ENCODE measurements at places on chromosomes 5 and 9.

DNA sequence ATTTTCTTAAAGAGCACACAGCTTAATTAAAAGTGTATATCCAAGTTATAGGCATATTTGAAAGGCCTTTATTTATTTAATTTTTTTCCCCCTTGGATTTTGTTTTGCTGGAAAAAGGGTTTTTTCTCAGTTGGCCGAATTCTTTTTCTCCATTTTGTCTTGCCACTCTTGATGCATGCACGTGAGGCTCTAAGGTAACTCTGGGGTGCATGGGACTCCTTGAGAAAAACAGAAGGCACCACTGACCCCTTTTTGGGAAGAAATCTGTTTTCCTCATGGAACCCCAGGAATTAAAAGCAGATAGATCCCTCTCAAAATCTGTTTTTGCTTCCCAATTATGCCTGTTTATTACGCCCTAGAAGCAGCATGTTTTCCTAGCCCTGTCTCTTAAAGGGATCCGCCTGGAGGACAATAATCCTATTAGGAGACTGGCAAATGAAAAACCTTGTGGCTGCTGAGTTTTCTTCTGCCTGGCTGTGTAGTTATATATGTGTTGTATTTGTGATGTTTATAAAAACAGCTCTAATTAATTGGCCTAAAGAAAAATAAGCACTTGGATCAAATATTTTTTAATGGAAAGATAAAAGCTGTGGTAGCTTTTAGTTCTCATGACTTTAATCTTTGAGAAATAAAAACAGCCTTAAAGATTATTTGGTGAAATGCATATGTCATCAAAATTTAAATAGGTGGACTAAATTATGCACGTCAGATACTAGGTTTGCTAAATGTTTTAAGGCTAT is 435.1 kb upstream of the CDH9 start:
- DNase-seq = peak; percentile 53

- no peak for DNase-seq
Measured at GRCh38 chr9:101029315-101030085, 973 bp downstream of the PLPPR1 start.

DNA sequence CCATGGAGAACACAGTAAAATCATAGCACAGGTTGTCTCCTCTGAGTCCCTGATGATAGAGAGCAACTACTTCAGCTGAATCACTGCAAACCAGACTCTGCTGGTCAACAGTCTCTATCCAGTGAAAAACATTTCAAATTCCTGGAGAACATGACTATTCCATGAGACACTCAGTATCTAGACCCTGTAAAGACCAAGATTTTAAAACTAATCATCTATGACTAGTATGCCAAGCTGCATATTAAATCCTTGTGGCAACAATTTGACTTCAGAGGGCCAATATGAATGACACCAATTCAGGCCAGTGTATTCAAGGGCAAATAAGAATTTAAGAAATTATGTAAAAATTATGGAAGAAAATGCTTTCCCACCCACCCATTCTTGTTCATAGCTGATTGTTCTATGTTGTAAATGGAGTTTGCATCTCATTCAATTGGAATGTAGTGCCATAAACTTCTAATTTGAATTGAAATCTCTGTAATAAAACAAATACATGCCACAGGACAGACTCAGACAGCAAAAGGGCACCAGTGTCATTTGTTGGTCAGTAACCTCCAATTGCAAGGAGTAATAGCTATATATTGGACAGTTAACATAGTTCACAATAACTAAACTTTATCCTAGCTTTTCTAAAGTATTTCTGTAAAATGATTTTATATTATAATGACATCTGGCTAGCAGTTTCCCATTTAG is 80.1 kb upstream of the LPAR1 start:
- DNase-seq = no peak

DNA sequence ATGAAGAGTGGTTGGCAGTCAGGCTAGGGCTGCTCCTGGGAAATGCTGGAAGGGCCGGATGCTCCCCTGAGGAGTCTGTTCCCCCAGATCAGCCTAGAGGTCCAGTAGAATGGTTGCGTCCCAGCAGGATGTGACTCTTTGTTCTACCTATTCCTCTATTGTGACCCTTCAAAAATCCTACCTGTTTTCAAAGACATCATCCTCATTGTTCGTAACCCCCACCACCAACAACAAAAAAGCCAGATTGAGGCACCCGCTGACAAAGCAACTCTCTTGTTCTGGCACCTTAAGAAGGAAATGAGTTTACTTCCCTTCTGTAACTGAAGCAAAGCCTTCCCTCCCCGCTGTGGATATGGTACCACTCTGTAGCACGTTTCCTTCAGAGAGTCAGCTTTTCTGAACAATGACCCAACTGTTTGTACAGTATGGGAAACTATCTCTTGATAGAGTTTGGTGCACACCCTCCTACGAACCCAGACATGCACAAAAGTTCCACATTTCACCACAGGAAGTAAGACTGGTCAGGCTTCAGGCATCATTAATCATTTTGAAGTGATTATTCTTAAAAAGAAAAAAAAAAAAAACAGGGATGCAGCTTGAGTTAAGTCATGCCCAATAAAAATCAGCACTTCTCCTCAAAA is 207.2 kb downstream of the ENC1 start:
- no peak for DNase-seq

DNA sequence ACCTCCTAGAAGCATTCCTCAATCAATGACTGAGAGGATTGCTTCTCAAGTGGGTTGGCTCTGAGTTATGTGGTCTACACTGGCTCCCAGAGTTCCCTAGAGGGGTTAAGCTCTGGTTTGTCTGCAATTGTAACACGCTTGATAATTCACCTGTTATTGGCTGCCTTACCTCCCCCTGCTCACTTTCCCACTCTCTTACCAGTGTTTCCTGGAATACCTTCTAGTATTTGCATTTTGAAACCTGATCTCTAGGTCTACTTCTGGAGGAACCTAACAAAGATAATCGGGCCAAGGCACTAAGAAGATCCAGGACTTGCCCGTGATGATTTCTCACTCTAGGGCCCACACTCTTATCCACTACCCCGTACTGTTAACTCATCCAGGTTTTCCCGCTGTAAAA is 110.1 kb upstream of the MAP3K1 start:
- no peak for DNase-seq

DNA sequence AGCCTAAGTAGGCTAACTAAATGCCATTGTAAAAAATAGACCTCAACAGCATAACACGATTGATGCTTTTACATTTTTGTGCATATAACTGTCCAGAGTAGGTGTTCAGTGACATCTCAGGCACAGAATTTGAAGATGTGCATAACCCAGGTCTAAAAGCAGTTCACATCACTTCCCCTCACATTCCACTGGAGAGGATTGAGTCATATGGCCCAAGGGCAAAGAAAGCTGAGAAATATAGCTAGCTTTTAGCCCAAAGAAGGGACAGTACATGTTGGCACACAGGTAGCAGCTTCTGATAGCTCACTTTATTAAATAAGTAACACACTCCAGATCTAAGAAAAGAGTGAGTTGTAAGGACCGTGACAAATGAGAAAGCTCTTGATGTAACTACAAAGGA is 2259.5 kb upstream of the WWC1 start:
- no peak for DNase-seq

GRCh38 chr5:137453483-137454080 is 45.5 kb downstream of the SPOCK1 start:
- no peak for DNase-seq

DNA sequence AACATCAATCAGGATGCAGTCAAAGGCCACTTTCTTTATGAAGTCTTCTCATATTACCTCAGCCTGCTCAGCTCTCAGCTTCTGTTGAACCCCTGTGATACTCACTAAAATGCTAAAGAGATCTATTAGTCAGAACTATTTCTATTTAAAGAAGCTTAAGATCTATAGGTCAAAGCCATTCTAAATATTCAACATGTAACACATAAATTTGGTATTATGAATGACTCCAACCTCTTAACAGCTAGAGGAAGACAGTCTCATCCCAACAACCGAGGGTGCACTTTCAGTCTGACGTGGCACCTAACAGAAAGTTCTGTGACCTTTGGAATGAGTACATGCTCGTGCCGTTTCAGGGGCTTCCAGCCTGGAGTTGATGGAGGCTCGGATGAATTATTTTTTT is 301.5 kb upstream of the VLDLR start:
- DNase-seq = no peak

- no peak for DNase-seq
Measured at GRCh38 chr5:108654051-108654450, 93.6 kb upstream of the FER start.

- DNase-seq = no peak
Measured at GRCh38 chr5:77844623-77845323, 68.6 kb upstream of the TBCA start.

DNA sequence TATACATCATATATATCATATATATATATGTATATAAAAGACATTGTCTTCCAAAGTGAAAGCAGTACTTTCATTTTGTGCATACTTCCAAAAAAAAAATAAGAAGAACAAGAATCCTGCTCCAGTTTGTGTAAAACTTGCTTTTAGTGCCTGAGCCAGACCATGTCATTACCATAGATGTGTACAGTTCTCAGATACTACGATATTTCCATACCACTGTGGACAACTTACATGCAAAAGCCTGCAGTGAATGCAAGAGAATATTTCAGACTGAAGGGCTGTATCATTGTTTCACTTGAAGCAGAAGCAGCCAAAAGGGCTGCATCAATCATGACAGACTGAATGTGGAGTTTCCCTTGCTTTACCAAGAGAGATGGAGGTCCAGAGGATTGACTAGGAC is 72.6 kb upstream of the CYLC2 start:
- no peak for DNase-seq

DNA sequence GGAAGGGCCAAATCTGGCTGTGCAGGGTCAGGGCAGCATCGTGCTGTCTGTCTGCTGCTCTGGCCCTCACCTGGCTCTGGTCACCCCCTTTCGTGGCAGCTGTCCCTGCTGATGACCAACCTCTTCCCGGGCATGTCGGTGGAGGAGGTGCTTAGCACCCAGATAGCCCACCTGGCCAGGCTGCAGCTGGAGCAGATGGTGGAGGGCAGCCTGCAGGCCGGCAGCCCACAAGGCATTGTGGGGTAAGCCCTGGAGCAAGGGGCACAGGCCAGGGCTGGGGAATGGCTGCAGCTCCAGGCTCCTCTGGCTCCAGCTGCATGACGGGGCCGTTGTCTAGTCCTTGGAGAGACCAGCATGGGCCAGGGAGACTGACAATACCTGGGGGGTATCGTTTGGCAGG is 8.2 kb downstream of the TOR2A start:
- DNase-seq = no peak

DNA sequence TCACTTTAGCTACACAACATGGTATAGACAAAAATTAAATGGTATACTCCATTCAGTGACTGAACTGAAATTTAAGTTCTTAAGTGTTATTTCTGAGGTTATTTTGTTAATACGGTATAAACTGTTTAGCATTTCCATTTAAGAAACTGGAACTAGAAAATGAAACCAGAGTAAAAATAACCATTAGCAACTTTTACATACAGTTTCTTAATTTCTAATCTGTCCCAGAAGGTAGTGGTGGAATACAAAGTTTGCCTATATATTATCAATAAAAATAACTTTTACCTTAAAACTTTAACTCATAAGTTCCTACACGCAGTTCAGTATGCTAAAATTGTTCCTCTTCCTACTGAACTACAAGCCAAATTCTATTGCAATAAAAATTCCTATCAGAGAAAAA is 10.3 kb downstream of the GOLPH3 start:
- no peak for DNase-seq

DNA sequence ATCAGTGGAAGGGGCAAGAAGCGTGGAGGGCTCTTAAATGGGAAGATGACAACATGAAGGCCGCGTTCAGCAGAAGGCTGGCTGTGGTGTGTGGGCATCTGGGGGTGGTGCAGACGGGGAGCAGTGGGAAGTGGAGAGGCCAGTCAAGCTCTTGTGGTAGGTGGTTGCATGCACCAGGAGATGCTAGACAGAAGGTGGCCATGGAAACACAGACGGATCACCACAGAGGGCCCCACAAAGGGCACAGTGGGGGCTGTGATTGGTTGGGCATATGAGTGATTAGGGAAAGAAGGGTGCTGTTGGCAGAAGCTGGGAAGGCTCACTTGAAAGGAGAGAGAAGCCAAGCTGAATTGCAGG is 14.7 kb downstream of the MTMR12 start:
- DNase-seq = no peak

DNA sequence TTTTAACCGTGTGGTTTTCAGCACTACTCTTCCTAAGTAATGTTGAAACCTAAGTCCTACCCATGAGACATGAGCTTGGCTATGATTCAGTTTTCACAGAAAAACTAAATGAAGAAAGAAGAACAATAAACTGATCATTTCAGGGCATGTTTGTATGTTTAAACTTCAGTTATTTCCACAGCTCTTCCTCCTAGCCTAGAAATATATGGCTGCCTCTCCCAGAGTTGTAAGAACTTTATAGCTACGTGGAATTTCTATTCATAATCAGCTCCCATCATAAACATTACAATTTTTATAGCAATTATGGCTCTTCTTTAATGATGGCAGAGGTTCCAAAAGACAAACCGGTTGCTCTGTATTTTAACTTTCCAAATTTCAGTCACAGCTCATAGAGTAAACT is 314.7 kb upstream of the ADAMTSL1 start:
- no peak for DNase-seq

Measured in NCI-H446 treated with DMSO at 0.1 percent for 48 hours (cell line).